Brain (organoid and tissue), 16 donors: ENCODE measurements at places on chromosomes 5 and 9. TPM values are rescaled to one million over a fixed set of nuclear protein-coding genes. Genes with fewer than 3 reads are reported as not detected.

DNA sequence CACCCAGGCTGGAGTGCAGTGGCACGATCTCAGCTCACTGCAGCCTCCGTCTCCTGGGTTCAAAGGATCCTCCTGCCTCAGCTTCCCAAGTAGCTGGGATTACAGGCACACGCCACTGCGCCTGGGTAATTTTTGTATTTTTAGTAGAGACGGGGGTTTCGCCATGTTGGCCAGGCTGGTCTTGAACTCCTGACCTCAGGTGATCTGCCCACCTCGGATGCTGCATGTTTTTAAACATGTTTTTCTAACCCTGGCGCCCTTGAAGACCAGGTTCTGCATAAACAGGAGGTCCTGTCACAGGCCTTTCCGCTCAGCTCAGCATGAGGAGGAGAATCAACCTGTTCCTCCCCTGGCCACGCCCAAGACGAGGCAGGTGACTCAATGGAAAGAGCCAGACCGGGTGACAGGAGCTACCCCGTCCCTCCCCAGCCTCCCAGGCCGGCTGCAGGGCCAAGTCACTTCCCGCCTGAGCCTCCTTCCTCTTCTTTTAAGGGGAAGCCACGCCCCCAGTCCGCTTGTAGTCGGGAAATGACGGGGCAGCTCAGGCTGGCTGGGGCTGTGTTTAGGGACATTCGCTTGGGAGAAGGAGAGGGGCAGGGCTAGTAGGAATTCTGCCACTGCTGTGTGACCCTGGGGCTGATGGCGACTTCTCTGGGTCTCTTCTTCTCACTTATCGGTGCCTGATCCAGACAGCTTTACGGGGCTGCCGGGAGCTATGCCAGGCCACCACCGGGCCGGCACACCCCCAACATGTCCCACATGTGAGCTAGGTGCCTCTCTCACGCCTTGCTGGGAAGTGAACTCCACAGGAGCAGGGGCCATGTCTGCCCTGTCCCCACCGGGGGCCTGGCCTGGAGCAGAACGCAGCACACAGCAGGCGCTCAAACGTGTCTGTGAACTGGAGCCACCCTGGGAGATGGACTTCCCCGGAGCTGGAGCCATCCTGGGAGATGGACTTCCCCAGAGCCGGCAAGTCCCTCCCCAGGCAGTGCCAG lies 6.1 kb downstream of the NOTCH1 start:
- DNase-seq = no peak

RNF14 gene
- 39.1 TPM for polyA plus RNA-seq

FAM200C gene
- polyA plus RNA-seq = 3.9 TPM

FIBCD1 gene
- polyA plus RNA-seq = 0.78 TPM

DNA sequence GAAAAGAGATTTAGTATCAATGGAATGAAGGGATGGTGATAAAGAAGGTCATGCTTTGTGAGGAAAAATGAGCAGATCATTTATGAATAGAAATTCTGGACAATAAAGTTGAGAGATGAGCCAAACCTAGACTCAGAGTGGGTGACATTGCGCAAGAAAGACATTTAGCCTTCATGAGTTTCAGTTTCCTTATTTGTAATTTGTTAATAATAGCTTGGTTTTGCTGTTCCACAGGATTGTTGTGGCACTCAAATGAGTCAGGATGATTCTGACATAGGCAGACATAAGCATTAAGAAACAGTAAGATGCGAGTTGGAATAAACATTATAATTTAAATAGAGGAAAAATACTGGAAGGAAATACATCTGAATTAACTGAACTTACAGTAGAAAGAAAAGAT lies 34.8 kb downstream of the ITGA2 start:
- no peak for DNase-seq

GRCh38 chr9:85262333-85262732 lies 479.4 kb downstream of the AGTPBP1 start:
- DNase-seq = no peak

DNA sequence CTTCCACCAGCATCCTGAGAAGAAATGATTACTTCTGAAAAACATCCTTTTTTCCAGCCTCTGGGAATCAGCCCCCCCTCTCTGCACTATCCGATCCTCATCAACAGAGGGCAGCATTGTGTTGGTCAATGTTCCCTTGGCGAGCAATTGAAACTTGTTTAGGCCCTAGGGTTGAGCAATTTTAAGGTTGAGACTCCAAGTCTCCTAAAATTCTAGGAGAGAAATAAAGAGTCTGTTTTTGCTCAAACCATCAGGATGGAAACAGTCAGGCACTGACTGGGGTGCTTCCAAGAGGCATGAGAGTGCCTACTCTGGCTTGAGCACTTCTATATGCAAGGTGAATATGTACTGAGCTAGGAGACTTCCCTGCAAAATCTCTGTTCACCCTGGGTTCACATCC lies 12.4 kb upstream of the CYFIP2 start:
- peak; percentile 43 for DNase-seq

PAX5 gene
- 18.7 TPM for polyA plus RNA-seq

DNA sequence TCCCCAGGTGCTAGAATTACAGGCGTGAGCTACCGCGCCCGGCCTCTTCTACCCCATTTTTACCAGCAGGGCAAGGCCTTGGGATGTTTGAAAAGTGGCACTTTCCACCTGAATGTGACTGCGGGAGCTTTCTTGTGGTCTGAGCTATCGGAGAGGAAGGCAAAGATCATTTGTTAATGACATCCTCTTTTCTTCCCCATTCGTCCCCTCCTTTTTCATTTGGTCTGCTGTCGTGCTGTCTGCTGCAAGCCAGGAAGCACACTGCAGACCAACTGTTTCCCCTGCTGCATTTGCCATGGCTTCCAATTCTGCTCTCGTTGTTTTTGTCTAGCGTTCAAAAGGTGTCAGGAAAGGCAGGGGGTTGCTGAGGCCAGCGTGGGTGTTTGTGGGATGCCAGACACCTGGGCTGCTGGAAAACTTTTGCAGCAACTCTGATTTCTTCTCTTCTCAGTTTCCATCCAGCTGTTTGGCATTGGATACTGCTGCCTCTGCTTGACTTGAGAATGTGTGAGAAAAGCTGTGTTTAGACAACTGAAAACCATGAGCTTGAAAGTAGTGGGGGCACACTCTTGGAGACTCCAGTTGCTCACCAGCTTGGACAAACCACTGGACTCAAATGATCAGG lies 196.4 kb upstream of the MSX2 start:
- DNase-seq = no peak

GRCh38 chr5:116423141-116423540 lies 151.5 kb downstream of the SEMA6A start:
- DNase-seq = no peak

- DNase-seq = peak; percentile 68
Measured at GRCh38 chr5:171524466-171524865, 105.0 kb downstream of the FGF18 start.
